NCI-H510A treated with DMSO at 0.1 percent for 48 hours (cell line): ENCODE measurements at places on chromosomes 5 and 9.
A peak's percentile ranks its signal among the peaks of the same experiment; 100 is the strongest.

- DNase-seq: peak; percentile 75
These were observed at the start of gene FBXL7 for GRCh38 chr5:15499528-15500324. Gene FBXL7, plus strand, starts transcription at chr5:15500180.

DNA sequence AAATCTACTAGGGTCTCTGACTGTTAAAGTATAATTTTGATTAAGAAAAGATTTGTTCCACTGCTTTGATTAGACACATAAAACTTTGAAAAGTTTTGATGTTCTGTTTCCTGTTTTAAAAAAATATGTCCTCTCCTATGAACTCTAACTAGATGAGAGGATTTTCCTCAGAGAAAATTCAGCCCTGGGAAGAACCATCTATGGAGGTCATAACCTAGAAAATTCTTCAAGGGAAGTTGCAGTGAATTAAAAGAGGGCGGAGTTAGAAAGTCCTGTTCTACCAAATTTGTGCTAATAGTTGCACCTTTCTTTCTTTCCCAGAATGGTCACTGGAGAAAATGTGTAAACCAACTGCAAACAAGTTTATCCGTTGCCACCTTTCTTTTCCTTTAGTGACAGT lies 27.7 kb downstream of the PIK3R1 start:
- no peak for DNase-seq

- DNase-seq: no peak
These were observed 89.4 kb downstream of the KCTD16 start for GRCh38 chr5:144260121-144260520.

DNA sequence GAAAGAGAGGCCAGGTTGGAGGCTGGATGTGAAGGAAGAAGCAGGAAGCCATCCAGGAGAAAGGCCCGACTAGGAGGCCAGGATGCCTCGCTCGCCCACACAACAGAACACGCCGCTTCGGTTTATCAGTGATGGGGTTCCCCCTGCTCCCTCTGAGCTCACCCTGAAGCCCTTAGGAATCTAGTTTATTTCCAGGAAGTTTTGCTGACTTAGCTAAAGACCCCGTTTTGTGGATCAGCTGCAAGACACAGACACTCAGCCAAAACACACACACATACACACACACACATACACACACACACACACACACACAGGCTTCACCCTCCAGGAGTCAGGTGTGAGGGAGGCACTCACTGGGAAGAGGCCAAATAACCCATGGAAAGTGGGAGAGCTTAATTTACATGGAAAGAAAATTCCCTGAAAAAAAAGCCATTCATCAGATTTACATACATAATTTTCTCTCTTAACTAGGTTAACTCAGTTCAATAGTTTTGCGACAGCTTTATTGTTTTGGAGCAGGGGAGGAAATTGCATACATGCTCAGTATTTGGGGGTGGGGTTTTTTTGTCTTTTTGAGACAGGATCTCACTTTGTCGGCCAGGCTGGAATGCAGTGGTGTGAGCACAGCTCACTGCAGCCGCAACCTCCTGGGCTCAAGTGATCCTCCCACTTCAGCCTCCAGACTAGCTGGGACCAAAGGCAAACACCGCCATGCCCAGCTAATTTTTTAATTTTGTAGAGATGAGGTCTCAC lies 92.7 kb upstream of the HAND1 start:
- no peak for DNase-seq

DNA sequence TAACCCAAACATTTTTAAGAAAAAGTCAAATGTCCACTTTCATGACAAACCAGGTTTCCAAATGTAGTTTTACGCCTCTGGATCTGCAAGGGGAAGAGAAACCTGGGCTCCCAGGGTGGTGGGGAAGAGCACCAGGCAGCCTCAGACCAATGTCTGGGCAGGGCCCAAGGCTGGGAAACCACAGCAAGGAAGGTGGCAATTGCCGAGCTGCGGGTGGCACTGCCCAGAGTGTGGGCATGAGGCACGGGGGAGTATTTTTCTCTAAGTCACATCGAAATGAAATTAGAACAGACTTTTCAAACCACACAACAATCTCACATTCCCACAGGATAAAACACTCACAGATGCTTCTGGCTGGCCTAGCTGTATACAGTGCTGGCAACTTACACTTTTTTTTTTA lies 32.6 kb upstream of the RASGEF1C start:
- DNase-seq: no peak

GRCh38 chr5:52796031-52796430 lies 8.3 kb downstream of the ITGA1 start:
- DNase-seq: no peak

GRCh38 chr5:16809395-16810207 lies 126.5 kb downstream of the MYO10 start:
- no peak for DNase-seq
